ENCODE measurements at places on chromosomes 3 and 15. TPM values are rescaled to one million over a fixed set of nuclear protein-coding genes. Genes with fewer than 3 reads are reported as not detected.

GRCh38 chr3:140494970-140495369 is 182.9 kb upstream of the TRIM42 start:
- DNase-seq = no peak
- H3K36me3 ChIP-seq = no peaks in the 10 kb centered on the region
- H3K27ac ChIP-seq = no peak overlapping the region
- H3K4me1 ChIP-seq = no peaks in the 10 kb centered on the region
- H3K4me3 ChIP-seq = no peak overlapping the region
- H3K27me3 ChIP-seq = no peaks in the 10 kb centered on the region

DNA sequence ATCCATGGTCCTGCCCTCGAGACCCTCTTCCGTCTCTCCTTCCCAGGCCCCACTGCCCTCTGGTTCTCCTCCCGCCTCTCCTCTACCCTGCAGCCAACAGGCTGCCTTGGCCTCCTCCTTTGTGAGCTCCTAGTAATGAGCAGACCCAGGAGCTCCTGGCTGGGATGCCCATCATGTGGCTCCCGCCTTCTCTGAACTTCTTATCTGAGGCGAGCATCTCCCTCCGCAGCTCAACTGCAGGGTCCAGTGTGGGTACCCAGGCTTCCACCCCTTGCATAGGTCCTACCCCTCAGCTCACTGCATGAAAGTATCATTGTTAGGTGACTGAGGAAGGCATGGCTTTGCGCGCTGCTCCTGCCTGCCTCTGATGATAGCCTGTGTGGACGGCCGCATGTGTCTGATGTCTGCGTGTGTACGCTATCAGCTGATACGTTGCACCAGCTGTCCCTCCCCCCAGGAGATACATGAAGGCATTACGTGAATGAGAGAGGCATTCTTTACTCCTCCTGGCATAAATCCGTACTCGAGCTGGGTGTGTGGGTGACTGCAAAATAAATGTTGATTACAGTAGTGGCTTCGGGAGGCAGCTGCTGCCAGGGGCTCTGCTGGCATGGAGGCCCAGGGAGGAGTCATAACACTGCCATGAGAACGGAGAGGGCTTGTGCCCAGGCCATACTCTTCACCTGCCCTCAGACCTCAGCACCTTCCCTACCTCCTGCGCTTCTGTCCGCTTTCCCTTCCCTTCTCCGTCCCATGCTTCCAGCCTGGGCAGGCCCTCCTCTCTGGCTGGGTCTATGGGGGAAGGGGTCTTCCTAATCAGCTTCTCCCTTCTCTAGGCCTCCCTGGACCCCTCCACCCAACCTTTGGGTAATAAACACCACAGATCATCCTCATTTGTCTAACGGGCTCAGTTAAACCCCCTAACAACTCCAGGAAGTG is 48.8 kb downstream of the ZNF710 start:
- H3K27me3 ChIP-seq = no peaks in the 10 kb centered on the region
- no peaks in the 10 kb centered on the region for H3K4me1 ChIP-seq
- H3K36me3 ChIP-seq = no peaks in the 10 kb centered on the region
- H3K4me3 ChIP-seq = no peak overlapping the region

GRCh38 chr3:127791221-127791913 is 30.9 kb downstream of the MGLL start:
- H3K36me3 ChIP-seq = no peaks in the 10 kb centered on the region
- DNase-seq = no peak
- no peaks in the 10 kb centered on the region for H3K27me3 ChIP-seq
- H3K27ac ChIP-seq = peak overlapping the region; percentile 52
- H3K4me3 ChIP-seq = no peak overlapping the region

DNA sequence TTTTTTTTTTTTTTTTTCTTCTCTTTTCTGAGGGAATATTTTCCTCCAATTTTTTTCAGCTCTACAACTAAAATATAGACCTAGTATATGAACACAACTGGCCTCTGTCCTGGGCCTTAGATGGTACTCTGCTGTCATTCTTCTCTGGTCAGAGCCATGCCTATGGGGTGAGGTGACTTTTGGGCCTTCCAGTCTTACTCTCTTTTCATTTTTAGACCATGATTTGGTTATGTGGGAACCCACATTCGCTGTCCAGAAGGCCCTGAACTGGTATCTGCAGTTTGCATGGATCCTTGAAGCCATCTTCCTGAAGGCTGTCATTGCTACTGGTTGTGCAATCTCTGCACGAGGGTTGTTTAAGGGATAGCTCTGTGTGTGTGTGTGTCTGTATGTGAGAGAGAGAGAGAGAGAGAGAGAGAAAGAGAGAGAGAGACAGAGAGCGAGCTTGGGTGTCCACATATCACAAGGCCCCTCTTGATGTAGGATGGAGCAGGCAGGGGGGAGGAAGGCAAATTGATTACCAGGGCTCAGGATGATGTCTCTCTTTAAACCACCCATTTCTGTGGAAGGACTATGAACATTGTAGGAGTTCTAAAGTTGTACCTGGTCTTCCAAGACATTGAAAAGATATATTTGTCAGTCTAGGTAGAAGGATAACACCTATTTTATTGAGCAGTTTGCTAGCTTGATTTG is 6.9 kb downstream of the TGFBR2 start:
- no peaks in the 10 kb centered on the region for H3K4me1 ChIP-seq
- no peak for DNase-seq
- H3K4me3 ChIP-seq = no peak overlapping the region
- no peaks in the 10 kb centered on the region for H3K36me3 ChIP-seq

DNA sequence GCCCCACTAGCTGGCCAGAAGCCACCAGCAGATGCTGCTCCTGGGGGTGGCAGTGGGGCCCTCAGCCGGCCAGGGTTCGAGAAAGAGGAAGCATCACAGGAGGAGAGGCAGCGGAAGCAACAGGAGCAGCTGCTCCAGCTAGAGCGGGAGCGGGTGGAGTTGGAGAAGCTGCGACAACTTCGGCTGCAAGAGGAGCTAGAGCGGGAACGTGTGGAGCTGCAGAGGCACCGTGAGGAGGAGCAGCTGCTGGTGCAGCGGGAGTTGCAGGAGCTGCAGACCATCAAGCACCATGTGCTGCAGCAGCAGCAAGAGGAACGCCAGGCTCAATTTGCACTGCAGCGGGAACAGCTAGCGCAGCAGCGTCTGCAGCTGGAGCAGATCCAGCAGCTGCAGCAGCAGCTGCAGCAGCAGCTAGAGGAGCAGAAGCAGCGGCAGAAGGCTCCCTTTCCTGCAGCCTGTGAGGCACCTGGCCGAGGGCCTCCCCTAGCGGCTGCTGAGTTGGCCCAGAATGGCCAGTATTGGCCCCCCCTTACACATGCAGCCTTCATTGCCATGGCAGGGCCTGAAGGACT is 17.5 kb upstream of the APEH start:
- H3K27me3 ChIP-seq = no peaks in the 10 kb centered on the region
- no peak overlapping the region for H3K27ac ChIP-seq
- H3K36me3 ChIP-seq = no peaks in the 10 kb centered on the region
- H3K4me3 ChIP-seq = no peak overlapping the region
- no peak for DNase-seq

- peak overlapping the region; percentile 97 for H3K27ac ChIP-seq
- no peaks in the 10 kb centered on the region for H3K4me1 ChIP-seq
- no peaks in the 10 kb centered on the region for H3K27me3 ChIP-seq
- DNase-seq = no peak
- no peaks in the 10 kb centered on the region for H3K36me3 ChIP-seq
Observed at GRCh38 chr3:66035763-66036477, 2.8 kb downstream of the MAGI1 start.

DNA sequence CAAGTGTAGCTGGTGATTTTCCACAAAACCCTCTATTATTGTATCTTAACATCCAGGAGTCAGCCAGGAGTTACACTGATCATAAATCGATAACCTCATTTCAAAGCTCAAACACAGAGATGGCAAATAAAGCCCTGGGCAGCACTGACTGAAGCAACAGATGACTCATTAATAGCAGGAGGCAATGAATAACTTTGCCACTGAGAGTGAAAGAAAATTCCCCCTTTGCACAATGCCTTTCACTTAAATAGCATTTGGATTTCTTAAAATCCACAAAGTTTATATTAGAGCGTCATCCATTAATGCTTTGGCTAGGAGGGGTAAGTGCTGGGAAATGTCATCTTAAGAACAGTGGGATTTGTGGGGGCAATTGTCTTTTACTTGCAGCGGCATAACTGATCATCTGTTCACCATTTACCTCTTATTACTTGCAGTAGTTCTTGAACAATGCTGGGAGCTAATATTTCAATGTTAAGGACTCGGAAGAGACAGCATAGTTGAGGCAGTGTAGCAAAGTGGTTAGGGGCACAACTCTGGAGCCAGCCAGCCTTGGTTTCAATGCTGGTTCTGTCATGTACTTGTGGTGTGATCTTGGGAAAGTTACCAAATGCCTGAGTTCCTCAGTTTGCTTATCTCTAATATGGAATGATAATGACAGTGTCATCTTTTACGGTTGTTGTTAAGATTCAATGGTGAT is 630.4 kb upstream of the TBL1XR1 start:
- no peak for DNase-seq
- peaks cover 13% of the 10 kb centered on the region for H3K4me1 ChIP-seq
- H3K27me3 ChIP-seq = no peaks in the 10 kb centered on the region
- no peaks in the 10 kb centered on the region for H3K36me3 ChIP-seq
- no peak overlapping the region for H3K4me3 ChIP-seq

DNA sequence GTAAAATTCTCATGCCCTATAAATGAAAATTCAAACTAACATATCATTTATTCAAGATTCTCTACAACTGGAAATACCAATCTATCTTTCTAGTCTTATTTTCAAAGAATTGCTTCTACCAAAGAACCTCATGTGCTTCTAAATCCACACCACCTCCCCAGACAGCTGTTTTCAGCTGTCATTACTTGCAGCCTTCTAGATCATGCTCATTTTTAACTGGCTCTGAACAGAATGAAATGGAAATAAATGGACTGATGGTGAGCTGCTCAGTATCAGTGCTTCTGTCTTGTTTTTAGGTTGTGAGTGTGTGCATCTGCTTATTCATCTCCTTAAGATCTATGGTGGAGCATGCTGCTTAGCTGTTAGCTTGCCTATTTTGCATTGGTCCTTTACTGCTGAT is 29.4 kb downstream of the GOLGB1 start:
- H3K4me3 ChIP-seq = no peak overlapping the region
- no peak for DNase-seq
- H3K27ac ChIP-seq = no peak overlapping the region

DNA sequence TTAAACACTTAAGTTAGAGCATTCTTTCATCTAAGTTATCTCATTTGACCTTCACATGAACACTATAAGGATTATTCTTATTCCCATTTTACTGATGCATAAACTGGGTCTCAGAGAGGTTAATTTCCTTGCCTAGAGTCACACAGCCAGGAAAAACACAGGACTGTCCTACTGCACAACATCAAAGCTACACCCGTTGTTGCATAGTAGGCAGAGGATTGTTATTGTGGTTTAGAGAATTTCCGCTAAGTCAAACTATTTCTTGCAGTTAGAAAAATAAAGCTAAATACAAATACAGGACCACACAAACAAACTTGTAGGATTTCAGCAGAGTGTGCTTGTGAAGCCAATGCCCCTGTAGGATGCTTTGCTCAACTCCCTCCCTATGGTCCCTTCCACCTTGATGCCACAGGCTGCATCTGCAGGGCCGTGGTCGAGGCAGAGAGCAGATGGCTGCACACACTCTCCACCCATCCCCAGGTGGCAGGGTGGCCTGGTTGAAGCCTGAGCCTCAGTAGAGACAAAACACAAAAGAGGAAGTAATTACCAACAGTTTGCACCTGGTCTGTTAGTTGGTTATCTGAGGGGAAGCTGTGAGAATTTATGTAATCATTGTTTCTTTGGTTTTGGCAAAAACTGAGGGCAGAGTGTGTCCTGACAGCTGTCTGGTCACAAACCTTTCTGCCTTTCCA is 41.1 kb upstream of the SKOR1 start:
- H3K4me1 ChIP-seq = no peaks in the 10 kb centered on the region
- DNase-seq = no peak
- H3K27ac ChIP-seq = no peak overlapping the region
- no peaks in the 10 kb centered on the region for H3K36me3 ChIP-seq

GRCh38 chr3:120741837-120742197 is 499 bp downstream of the RABL3 start:
- peak overlapping the region; percentile 99 for H3K27ac ChIP-seq
- DNase-seq = no peak
- no peaks in the 10 kb centered on the region for H3K4me1 ChIP-seq
- peak overlapping the region; percentile 69 for H3K4me3 ChIP-seq
- H3K36me3 ChIP-seq = no peaks in the 10 kb centered on the region

- H3K4me1 ChIP-seq = no peaks in the 10 kb centered on the region
- DNase-seq = no peak
- no peaks in the 10 kb centered on the region for H3K36me3 ChIP-seq
- H3K27ac ChIP-seq = no peak overlapping the region
Observed at GRCh38 chr15:26179906-26180305, 316.8 kb upstream of the ATP10A start.

GRCh38 chr15:60682115-60682514 is 203.2 kb upstream of the ICE2 start:
- peaks cover 11% of the 10 kb centered on the region for H3K4me1 ChIP-seq
- no peak overlapping the region for H3K4me3 ChIP-seq
- no peaks in the 10 kb centered on the region for H3K27me3 ChIP-seq

DNA sequence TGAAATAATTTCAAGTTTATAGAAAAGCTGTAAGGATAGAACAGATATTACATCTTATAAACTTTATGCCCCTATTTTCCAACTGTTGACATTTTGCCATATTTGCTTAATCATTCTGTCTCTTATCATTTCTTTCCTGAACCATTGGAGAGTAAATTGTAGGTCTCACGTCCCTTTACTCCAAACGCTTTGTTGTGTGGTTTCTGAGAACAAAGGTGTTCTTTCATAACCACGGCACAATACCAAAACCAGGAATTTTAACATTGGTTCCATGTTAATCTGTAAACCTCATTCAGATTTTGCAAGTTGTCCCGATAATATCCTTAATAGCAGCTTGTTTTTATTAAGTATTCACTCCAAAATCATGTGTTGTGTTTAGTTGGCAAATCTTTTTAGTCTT is 134.8 kb downstream of the AKAP13 start:
- H3K4me3 ChIP-seq = no peak overlapping the region
- H3K36me3 ChIP-seq = no peaks in the 10 kb centered on the region
- H3K27me3 ChIP-seq = no peaks in the 10 kb centered on the region
- no peak for DNase-seq

DNA sequence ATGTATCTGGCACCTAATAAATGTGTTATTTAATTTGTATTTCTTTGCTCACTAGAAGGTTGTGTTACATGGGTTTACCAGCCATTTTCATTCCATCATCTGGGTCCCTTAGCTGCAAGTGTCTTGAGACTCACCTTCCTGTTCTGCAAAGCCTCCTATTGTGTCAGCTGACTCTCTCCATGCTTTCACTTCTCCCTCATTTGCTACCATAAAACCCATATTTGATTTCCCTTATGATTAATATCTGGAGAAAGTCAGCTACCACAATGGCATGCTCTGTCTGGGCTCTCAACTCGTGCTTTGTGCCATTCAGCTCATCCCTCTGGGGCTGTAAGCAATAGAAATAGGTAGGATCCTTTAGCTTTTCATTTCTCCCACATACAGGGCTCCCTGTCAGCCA is 79.5 kb upstream of the EIF1B start:
- no peak overlapping the region for H3K4me3 ChIP-seq
- no peaks in the 10 kb centered on the region for H3K27me3 ChIP-seq
- no peaks in the 10 kb centered on the region for H3K36me3 ChIP-seq
- DNase-seq = no peak

The TJP1 gene
- total RNA-seq = 101 TPM

The SAMD7 gene
- total RNA-seq = under 0.01 TPM

The ST6GAL1 gene
- total RNA-seq = 42.3 TPM

The SLC38A3 gene
- total RNA-seq = 2.5 TPM

The HDAC11 gene
- 14.4 TPM for total RNA-seq

The TIMP4 gene
- 27.4 TPM for total RNA-seq

The ATP13A5 gene
- 4.5 TPM for total RNA-seq

Data from breast epithelium (tissue), 4 donors.